ENCODE measurements at places on chromosomes 1 and 21.
A peak's percentile ranks its signal among the peaks of the same experiment; 100 is the strongest.

DNA sequence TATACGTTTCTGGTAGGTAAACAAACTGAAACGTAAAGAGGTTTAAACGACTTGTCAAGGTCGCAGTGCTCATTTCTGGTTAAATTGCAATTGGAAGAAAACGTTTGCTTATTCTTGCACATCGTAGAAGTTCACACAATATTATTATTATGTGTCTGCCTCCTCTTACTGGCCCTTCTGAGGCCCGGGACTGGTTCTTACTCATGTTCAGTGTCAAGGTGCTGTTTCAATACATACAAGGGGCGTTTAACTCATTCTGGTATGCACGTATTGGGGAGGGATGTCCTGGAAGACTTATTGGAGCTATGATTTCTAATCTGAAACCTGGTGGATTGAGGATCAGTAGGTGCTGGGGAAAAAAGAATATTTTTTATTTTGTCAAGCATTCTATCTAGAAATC lies 932 bp downstream of the RPF1 start:
- no peak for DNase-seq

- DNase-seq: no peak
These were observed 210.8 kb upstream of the CACYBP start for GRCh38 chr1:174788981-174789380.

GRCh38 chr1:92804721-92805201 lies 19.9 kb upstream of the EVI5 start:
- no peak for DNase-seq

DNA sequence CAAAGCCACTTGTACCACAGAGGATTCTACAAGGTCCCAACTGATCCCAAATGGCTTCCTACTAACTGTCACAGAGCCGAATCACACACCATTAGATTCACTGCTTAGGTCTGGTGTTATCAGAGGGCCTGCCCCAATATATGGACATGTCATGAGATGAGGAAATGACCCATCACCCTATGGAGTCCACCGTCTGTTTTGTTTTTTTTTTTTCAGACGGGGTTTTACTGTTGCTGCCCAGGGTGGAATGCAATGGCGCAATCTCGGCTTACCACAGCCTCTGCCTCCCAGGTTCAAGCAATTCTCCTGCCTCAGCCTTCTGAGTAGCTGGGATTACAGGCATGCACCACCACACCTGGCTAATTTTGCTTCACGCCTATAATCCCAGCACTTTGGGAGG lies 83.8 kb upstream of the ETS2 start:
- DNase-seq: no peak

- peak; percentile 86 for DNase-seq
These were observed 805 bp downstream of the NRIP1 start for GRCh38 chr21:15063814-15064575.

- DNase-seq: no peak
These were observed 259.3 kb upstream of the CACYBP start for GRCh38 chr1:174740249-174740968.
